ENCODE measurements at places on chromosomes 5 and 9.

DNA sequence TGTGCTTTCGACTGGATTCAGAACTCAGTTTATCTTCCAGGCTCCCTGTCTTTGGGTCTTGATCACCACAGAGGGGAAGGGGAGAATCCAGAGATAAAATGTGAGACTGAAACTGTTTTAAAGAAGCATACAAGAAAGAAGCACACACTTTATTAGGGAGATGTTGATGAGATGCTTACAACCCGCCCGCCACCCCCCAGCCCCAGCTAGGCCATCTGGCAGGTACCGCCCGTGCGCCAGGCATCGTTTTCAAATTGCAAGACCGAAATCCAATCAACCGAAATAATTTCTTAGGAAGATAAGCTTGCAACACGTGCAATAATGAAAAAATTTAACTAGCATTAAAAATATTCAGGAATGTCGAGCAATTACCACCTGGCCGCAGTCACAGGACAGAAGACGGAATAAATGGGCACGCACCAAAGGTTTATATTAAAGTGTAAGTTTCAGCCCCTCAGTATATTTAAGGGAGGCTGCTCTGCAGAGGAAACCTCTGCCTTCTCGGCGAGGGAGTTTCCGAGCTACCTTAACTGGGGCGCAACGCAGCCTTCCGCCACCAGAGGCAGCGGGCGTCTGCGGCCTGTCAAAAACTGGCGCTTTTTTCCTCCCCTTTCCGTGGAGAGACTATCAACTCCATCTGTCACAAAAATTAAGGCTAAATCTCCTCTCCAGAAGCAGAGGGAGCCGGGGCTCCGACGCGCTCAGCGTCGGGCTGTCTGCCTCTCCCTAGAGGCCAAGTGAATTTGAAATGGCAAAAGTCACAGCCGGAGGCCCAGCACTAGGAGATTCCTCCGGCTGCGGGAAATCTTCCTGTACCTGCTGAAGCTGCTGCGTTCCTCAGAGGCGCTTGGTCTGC lies 996 bp upstream of the GAS1 start:
- DNase-seq = peak; percentile 78

- DNase-seq = no peak
These were observed 20.6 kb downstream of the ARL15 start for GRCh38 chr5:54289769-54290168.

GRCh38 chr5:34563269-34563668 lies 92.9 kb upstream of the RAI14 start:
- DNase-seq = no peak

GRCh38 chr5:125073090-125073489 lies 326.7 kb upstream of the ZNF608 start:
- no peak for DNase-seq

DNA sequence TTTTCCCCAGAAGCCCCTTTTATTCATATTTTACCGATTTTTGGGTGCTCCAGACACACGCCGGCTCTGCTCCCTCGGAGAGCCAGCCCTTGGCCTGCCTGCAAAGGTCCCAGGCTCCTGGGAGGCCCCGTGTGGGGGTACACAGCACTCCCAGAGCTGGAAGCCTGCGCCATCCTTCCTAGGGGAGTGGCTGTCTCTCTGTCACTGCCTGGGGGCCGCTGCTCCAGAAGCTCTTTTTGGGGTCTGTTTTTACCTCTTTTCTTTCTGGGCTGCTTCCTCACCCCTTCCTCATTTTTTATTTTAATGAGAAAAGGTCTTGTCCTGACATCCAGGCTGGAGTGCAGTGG lies 119.1 kb upstream of the COL5A1 start:
- no peak for DNase-seq

DNA sequence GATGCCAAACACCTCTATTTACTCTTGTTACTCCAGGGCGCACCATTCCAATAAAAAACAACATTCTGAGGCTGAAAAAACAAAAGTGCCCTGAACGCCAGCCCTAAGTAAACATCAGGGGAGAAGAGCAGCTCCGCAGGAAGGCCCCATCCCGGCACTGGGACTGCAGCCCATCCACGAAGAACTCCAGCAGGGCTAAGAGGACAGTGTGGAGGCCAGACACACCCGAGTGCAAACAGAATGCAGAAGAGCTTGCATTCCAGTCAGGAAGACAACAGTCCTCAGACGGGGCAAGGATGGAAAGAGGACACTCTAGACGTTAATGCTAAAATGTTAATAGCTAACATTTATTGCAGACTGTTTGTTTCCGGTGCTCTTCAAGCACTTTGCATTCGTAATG lies 33.0 kb downstream of the FAM240B start:
- no peak for DNase-seq

- peak; percentile 22 for DNase-seq
These were observed 77.0 kb downstream of the IQGAP2 start for GRCh38 chr5:76479973-76480667.

DNA sequence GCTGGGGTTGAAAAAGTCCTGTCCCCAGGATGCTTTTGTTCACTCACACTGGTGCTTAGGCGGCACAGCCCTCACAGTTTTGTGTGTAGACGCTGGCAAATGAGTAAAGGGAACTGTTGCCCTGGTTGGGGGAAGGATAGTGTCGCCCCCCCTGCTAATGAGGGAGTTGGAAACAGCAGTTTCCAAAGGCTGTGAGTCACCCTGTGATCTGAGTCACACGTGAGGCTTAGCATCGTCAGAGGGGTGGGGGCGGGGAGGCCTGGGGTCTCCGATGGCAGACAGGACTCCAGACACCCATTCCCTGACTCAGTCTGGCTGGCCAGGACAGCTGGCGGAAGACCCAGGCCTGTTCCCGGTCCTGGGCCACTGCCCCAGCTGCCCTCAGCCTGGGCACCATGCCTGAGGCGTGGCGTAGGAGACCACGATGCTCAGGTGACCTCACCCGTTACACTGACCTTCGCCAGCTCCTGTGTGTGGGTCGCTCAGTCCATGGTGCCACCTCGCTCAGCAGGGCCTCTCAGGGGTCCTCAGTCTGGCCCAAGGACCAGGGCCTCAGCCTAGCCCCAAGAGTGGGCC lies 2.9 kb downstream of the DNAJB5 start:
- peak; percentile 93 for DNase-seq

DNA sequence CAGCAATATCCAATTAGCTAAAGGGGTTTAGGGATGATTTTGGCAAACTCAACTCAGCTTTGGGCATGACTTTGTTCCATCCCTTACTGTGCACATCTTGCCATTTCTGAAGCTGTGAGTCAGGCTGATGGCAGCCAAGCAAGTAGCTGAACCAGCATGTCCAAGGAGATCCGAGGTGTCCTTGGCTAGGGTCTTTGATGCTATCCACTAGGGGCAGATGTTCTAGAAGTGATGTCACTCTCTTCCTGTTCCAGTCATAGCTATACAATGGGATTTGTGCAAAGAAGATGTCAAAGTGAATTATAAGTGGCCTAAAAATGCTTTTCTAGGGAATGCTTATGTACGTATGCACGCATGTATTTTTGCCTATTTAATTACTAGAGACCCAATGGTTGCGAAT lies 160.8 kb upstream of the PAPPA start:
- no peak for DNase-seq

DNA sequence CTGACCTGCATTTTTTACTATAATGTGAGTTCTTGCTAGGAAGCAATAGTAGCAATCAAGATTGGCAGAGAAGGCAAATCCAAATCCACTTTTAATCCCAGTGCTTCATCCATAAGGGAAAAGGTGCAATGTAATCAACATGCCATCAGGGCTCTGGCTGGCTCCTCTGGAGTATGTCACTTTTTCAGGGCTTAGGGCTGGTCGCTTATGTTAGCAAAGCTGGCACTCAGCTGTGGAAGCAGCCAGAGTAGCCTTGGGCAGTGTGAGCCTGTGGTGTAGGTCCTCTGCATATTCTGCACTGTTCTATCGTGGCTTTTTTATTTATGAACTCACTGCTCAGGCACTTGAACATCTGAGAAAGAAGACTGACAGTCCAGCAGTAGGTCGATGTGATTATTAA lies 16.1 kb downstream of the ACTBL2 start:
- no peak for DNase-seq
